ENCODE measurements at places on chromosomes 3 and 15. TPM values are rescaled to one million over a fixed set of nuclear protein-coding genes. Genes with fewer than 3 reads are reported as not detected.

GRCh38 chr3:37116998-37117397 lies 57.4 kb downstream of the LRRFIP2 start:
- peaks cover 8% of the 10 kb centered on the region for H3K4me1 ChIP-seq
- no peaks in the 10 kb centered on the region for H3K27me3 ChIP-seq
- no peak overlapping the region for H3K27ac ChIP-seq
- no peak overlapping the region for H3K4me3 ChIP-seq
- H3K36me3 ChIP-seq = no peaks in the 10 kb centered on the region

GRCh38 chr3:135352213-135352612 lies 557.2 kb downstream of the EPHB1 start:
- no peak for DNase-seq
- no peak overlapping the region for H3K4me3 ChIP-seq
- H3K36me3 ChIP-seq = no peaks in the 10 kb centered on the region
- no peak overlapping the region for H3K27ac ChIP-seq
- H3K4me1 ChIP-seq = no peaks in the 10 kb centered on the region
- no peaks in the 10 kb centered on the region for H3K27me3 ChIP-seq

GRCh38 chr3:86180696-86181095 lies 810.3 kb downstream of the VGLL3 start:
- H3K36me3 ChIP-seq = no peaks in the 10 kb centered on the region
- no peak overlapping the region for H3K4me3 ChIP-seq
- no peak overlapping the region for H3K27ac ChIP-seq
- DNase-seq = no peak

GRCh38 chr15:76386178-76386577 lies 49.6 kb downstream of the ISL2 start:
- no peak overlapping the region for H3K27ac ChIP-seq
- H3K27me3 ChIP-seq = no peaks in the 10 kb centered on the region
- no peak overlapping the region for H3K4me3 ChIP-seq
- H3K36me3 ChIP-seq = peaks cover 3% of the 10 kb centered on the region

UBE3A gene
- total RNA-seq = 63.3 TPM

All from right atrium auricular region (tissue), 2 donors.